ENCODE measurements at places on chromosomes 1 and 21. TPM values are rescaled to one million over a fixed set of nuclear protein-coding genes. Genes with fewer than 3 reads are reported as not detected.

GRCh38 chr1:65949230-65949626 is 156.5 kb downstream of the PDE4B start:
- ATAC-seq, result peak; percentile 4

DNA sequence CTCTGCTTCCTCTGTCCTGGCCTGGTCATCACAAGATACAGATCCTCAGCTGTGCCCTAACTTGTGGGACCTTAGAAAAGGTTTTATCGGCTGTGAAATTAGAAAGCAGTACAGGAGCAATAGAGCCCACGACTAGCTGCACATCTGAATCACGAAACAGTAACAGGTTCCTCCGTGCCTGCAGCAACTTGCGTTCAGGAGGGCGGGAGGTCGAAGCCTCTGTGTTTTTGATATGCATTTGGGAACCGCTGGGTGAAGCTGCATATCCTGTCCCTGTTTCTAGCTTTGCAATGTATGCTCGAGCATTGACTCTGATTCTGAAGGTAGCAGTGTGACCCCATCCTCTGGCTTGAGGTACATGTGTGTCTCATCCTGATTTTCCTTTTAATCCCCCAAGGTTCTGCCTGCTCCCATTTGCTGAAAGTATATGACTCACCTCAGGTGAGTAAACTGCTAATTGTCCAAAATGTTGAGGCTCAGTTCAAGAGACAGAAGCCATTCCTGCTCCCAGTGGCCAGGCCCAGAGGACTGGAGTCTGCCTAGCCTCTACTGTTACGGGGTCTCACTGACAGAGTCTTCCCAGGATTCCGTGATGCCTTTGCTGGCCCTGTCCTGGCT is 44.3 kb downstream of the SCCPDH start:
- ATAC-seq, result no peak

DNA sequence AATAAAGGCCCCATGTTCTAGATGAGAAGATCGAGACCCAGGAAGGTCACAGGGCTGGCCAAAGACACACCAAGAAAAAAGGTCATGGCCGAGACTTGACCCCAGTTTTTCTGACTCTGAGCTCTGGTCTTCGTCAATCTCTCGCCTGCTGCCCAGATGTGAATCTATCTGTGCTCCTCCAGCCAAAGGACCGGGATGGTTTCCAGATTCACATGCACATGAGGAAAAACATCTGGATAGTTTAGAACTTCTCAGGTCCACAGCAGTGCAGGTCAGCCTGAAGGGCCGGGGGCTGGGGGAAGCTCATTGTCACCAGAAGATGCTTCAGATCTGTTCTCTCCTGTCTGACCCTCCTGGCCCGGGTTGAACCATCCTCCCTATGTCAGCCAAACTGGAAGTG is 49.0 kb downstream of the KCNN3 start:
- no peak for ATAC-seq

Gene THEM4
- total RNA-seq, result 23.4 TPM

Gene MCL1
- total RNA-seq, result 115 TPM

Data from motor neuron (in vitro differentiated cells).